ENCODE measurements at places on chromosomes 4 and X.

- no peak for DNase-seq
Observed at GRCh38 chr4:170723171-170723570, 633.4 kb upstream of the AADAT start.

DNA sequence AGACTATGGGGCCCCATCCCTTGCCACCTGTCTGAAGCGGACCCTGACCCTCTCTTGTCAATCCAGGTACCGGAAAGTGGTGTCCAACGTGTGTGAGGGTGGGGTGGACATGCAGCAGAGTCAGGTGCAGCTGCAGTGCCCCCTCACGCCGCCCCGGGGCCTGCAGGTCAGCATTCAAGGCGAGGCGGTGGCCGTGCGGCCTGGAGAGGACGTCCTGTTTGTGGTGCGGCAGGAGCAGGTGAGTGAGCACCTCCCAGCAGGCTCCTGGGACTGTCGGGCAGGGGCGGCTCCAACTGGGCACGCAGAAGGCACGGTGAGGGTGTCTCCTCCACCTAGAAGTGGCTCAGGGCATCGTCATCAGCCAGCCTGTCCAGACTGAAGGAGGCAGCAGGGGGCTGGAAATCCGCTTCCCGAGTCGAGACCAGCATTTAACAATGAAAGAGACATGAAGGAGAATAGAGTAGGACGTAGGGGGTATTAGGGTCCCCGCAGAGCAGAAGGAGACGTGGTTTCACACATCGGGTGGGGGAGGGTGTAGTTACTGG is 221.6 kb downstream of the AFAP1 start:
- no peak for DNase-seq

DNA sequence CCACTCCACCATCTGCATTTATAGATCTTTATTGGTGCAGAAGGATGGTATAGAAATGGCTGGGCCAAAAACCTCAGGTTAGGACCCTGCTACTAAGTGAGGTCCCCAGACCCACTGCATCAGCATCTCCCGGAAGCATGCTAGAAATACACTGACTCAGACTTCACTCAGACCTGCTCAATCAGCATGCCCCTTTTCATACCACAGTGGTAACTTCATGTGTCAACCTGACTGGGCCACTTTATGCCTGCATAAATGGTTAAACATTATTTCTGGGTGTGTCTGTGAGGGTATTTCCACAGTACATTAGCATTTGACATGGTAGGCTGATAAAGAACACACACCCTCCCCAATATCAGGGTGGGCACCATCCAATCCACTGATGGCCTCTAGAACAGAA is 118.6 kb upstream of the VCX3B start:
- DNase-seq: no peak

GRCh38 chr4:93788712-93789111 is 39.8 kb upstream of the ATOH1 start:
- peak; percentile 65 for DNase-seq

DNA sequence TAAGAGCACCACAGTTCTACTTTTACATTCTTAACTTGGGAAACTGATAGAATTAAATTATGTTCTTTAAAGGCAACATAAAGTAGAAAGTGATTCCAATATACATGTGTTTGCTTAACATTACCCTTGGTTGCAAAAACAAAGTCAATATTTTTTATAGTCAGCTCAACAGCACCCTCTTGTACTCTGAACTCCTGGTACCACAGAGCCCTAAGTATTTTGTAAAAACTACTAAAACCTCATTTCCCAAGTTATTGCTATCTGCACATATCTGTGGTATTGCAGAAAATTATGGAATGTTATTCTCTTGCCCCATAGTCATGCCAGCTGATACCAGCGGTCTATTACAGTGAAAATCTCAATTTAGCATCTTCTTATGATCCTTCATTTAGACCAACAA is 2.9 kb downstream of the KIF4A start:
- DNase-seq: no peak

DNA sequence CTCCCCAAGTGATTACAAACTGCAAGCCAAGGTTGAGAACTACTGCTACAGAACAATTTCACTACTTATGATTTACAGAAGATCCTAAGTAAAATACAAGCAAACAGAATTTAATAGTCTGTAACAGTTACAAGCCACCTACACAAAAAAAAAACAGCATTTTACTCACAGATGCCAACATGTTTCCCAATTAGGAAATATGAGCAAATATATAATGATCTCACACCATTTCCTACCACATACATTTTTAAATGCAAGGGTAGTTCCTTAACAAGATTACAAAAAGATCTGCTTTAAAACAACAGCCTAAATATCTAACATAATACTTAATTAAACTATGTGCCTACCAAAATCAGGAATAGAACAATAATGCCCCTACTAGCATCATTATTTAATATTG is 63.4 kb downstream of the EFHC2 start:
- DNase-seq: no peak

GRCh38 chrX:17566740-17567139 is 170.6 kb upstream of the SCML1 start:
- no peak for DNase-seq

GRCh38 chr4:105923497-105924238 is 28.4 kb downstream of the NPNT start:
- DNase-seq: no peak

GRCh38 chr4:174281901-174282300 is 1.6 kb downstream of the FBXO8 start:
- DNase-seq: no peak

DNA sequence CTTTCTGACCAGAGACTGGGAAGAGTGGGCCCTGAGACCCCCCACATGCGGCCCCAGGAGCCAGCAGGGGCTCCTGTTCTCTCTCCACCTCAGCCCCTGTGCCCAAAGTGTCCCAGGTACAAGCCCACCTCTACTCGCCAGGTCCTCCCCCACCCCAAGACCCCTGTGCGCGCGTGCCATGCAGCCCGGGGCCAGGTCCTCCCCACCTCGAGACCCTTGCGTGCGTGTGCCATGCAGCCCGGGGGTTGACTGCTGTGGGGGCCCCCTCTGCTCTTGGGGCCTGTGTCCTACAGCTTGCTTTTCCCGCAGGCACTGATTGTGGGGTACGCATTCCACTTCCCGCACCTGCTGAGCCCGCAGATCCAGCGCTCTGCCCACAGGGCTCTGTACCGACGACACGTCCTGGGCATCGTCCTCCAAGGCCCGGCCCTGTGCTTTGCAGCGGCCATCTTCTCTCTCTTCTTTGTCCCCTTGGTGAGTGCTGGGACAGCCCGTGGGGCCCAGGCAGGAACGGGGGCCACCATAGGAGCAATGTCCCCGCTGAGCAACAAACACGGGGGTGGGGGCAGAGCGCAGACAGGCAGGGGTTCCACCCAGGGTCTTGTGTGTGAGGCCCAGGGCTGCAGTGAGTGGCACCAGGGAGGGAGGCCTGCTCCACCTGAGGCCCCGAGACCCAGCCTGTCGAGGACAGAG is 20.3 kb downstream of the DGKQ start:
- no peak for DNase-seq

DNA sequence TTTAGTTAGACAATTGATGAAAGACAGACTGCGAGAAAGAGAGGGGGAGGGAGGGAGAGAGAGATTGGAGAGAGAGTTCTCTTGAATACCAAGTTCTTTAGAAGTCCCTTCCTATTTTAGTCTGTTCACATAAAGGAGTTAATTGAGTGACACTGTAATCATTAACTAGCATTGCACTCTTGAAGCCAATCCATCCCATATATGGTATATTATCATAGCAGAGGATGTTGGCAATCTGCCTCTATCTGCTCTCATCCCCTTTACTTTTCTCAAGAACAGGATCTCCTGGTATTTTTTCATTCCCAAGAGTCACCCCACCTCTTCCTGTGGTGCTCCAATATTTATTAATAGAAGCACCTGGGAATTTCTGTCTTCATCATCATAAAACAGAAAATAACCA is 959.6 kb upstream of the NDST4 start:
- DNase-seq: no peak

GRCh38 chr4:171538601-171539100 is 274.6 kb upstream of the GALNTL6 start:
- DNase-seq: no peak

- DNase-seq: peak; percentile 55
Observed at GRCh38 chr4:169152899-169153298, 117.9 kb downstream of the SH3RF1 start.

GRCh38 chrX:41014776-41015360 is 70.4 kb upstream of the USP9X start:
- DNase-seq: no peak

DNA sequence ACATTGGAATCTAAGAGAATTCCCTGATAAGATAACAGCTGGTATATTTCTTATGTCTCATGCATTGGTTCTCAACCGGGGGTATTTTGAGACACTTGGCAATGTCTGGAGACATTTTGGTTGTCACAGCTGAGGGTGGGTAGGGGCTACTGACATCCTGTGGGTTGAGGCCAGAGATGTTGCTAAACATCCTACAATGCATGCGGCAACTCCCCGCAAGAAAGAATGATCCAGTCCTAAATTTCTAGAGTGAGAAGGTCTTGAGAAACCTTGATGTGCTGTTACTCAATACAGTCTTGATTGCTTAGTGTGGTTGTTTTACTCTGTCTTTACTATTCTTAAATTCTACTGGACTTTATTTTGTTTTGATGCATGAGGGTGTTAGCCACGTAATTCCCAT is 287.2 kb downstream of the FRMPD4 start:
- no peak for DNase-seq

GRCh38 chr4:173930329-173930967 is 353.0 kb downstream of the FBXO8 start:
- no peak for DNase-seq

- no peak for DNase-seq
Observed at GRCh38 chr4:72977936-72978485, 91.5 kb downstream of the COX18 start.

GRCh38 chr4:113996599-113997177 is 17.2 kb upstream of the ARSJ start:
- DNase-seq: no peak

- DNase-seq: no peak
Observed at GRCh38 chr4:105859233-105859632, 36.0 kb upstream of the NPNT start.

DNA sequence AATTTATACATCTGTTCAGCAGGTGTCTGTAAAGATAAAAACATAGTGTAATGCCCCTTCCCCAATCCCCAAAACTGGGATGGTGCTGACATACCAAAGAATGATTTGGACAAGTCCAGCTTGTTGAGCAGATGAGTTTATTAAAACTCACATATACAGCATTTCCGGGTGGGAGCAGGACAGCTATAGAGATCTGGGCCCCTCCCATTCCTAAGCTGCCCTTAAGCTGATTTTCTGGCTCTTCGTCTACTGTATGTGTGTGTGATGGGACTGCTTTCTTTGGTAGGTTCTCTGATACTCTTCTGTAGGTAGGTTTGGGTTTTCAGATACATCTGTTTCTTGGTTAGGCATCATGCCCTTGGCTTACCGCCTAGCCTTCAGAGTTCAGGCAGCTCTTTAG is 703.7 kb upstream of the PCDH10 start:
- DNase-seq: no peak

DNA sequence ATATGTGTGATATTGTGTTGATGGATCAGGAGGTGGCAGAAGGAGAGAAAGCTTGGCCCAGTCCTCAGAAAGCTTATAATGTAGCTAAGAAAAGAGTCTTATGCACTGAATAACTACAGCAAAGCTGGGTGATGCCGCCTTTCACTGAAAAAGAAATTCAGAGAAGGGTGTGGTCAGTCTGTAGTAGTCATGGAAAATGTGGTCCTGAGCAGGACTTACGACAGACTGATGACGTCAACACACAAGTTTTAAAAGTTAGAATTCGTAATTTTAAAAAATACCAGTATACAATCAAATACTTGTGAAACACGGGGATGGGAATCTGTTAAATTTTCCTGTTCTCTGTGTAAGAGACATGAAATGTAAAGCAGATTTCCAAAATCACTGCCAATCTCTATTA is 87.0 kb upstream of the RAPGEF2 start:
- no peak for DNase-seq

- no peak for DNase-seq
Observed at GRCh38 chr4:123924536-123924935, 527.9 kb downstream of the SPRY1 start.

DNA sequence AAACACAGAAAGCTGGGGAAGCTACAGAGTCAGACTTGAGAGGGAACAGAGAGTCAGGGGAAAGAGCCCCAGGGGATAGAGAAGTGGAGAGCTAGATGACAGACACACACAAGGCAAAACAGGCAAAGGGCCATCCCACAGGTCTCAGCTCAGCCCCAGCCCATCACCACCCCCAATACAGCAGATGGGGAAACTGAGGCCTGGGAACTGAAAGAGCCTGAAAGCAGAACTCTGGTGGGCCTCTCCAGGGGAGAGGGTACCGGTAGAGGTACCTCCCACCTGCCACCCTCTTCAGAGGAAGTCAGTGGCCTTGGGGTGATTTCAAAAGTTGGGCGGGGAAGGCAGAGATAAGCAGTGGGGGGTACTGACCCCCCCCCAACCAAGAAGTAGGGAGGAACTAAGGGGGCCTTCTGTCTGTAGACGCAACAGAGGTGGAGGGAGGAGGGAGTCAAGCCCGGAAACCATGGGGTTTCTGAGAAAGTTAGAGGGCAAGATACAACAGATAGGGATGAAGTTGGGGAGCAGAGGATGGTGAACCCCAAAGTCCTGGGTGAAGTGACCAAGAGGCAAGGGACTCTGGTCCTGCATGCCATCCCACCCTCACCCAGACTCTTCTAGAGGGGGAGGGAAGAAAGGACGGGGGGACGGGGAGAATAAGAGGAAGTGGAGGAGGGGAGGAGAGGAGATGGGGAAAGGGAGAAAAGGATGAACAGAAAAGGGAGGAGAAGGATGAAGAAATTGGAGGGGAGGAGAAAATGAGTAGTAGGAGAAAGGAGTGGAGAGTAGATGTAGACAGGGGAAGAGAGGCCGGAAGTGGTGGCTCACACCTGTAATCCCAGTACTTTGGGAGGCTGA is 3.2 kb downstream of the GATA1 start:
- no peak for DNase-seq

DNA sequence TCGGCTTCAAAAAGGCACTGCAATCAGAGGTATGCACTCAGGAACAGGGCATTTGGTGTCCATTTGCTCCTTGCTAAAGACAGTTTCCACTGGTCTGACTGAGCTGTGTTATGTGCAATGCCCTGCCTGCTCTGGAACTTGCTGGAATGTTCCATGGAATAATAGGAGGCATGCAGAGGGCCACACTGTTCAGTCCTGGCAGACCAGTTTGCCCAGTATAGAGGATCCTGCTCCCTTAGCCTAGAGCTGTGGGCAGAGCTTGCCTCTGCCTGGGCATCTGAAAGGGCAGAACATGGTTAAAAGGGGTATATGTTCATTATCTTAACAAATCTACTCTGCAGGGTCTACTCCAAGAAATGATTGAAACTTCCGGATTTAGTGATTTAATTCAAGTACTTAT is 27.8 kb upstream of the CD99L2 start:
- no peak for DNase-seq
